Stimulated activated CD4-positive, alpha-beta T cell treated with anti-CD3 and anti-CD28 coated beads, Interleukin-15, amount 100 ng/mL, for 48 hours (primary cell): ENCODE measurements at places on chromosomes 7 and 10.

DNA sequence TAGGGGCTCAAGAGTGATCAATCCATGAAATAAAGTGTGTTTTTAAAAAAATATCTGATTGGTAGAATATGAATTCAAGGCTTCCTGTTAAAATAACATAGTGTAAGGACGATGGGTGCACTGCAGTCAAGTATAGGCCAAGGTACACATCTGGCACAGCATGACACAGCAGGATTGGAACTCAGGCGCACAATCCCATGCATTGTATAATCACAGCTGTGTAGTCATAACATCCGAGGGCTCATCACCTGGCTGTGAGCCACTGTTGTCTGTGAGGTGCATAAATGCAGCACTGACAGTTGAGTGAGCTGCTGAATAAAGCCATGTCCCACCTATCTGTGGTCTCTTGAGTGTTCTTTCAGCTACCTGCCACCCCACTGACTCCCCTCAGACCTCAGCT lies 142.3 kb upstream of the HPS1 start:
- DNase-seq = no peak

- DNase-seq = no peak
Measured at GRCh38 chr7:133633055-133633454, 380.2 kb downstream of the EXOC4 start.

DNA sequence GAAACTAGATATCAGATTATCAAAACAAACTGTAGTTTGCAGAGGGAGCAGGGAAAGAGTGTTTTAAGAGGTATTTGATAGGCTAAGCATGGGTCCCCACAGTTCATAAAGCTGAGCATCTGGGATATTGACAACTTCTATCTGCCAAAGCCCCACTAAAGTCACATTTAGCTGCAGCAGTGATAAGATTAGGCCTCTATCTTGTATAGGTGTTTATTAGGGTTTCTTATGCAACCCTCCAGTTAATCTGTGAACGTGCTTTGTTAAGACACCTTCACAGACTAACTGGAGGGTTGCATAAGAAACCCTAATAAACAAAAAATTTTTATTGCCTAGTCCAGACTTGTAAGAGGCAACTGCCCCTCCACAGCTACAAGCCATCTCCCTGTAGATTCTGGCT lies 78.0 kb downstream of the CYP51A1 start:
- no peak for DNase-seq

- no peak for DNase-seq
Measured at GRCh38 chr7:7352845-7353244, 170.5 kb downstream of the C1GALT1 start.

- no peak for DNase-seq
Measured at GRCh38 chr7:17560516-17560915, 262.1 kb downstream of the AHR start.
